ENCODE measurements at places on chromosomes 5 and 9.

- DNase-seq: no peak
These were observed 100.3 kb downstream of the NSG2 start for GRCh38 chr5:174145821-174146220.

GRCh38 chr5:126562823-126563222 is 32.2 kb downstream of the ALDH7A1 start:
- DNase-seq: no peak

DNA sequence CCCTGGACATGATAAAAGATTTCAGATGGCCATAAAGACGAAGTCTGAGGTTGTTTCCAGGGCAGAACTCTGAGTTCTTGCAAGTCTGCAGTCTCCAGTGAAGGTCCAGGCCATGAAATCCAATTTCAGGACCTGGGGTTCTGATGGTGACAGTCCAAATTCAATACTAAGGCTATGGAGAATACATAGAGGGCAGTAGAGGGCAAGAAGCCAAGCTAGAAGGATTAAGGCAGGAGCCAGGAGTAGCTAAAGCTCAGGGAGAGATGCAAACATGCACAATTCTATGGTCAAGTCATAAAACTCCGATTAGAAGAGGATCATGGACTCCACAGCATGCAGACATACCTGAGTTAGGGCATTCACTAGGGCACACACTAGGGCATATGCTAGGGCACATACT is 11.4 kb downstream of the SLIT3 start:
- DNase-seq: no peak

DNA sequence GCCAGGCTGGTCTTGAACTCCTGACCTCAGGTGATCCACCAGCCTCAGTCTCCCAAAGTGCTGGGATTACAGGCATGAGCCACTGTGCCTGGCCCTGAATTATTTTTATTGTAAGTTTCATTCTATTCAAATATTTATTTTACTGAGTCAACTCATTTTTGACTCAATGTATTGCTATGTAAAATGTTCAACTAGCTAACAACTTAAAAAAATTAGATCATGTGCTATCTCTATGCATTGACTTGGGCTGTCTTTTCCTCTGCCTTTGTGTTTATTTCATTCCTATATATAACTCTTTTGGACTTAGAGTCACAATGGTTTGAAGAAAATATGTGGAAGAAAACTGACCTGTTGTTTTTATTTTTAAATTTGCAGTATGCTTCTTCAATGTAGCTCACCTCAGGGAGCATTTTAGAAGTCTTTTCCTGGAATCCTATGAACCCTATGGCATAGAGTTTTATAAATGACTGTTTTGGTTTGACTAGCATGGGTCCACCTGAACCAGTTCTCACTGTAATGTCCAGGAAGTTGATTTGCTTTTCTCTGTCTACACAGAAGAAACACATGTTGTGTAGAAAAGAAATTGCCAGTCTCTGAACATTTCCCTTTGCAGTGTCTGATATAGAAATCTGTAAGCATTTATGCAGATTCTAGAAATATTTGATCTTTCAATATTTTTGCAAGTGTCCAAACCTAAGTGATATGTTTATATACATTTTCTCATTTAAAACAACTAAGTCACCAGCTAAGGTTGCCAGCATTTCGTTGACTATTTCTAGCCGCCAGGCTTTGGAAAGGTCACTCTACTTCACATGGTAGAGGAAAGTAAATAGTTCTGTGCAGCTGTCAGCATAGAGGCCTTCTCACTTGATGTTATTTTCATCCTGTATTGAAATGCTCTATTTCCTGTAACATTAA is 138.8 kb downstream of the PCSK1 start:
- no peak for DNase-seq

GRCh38 chr5:87069974-87070608 is 197.6 kb upstream of the RASA1 start:
- DNase-seq: peak; percentile 73

DNA sequence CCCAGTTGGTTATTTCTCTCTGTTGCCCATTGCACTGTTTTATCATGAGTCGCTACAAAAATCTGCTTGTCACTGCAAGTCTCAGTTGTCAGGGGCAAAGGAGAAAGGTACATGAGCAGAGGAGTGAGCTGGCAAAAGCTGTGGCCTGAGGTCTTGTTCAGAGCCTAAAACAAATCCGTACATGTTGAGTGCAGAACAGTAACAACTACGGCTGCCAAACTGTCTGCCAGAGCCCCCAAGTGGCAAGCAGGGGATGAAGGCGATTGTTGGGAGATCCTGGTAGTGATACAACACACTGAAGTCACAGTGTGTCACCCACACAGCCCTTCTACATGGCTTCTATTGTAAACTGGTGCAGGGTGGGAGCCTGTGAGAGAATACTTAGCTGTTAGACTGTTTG is 50.9 kb downstream of the BRINP1 start:
- DNase-seq: no peak

- DNase-seq: no peak
These were observed 165.5 kb downstream of the RORB start for GRCh38 chr9:74662674-74663073.

DNA sequence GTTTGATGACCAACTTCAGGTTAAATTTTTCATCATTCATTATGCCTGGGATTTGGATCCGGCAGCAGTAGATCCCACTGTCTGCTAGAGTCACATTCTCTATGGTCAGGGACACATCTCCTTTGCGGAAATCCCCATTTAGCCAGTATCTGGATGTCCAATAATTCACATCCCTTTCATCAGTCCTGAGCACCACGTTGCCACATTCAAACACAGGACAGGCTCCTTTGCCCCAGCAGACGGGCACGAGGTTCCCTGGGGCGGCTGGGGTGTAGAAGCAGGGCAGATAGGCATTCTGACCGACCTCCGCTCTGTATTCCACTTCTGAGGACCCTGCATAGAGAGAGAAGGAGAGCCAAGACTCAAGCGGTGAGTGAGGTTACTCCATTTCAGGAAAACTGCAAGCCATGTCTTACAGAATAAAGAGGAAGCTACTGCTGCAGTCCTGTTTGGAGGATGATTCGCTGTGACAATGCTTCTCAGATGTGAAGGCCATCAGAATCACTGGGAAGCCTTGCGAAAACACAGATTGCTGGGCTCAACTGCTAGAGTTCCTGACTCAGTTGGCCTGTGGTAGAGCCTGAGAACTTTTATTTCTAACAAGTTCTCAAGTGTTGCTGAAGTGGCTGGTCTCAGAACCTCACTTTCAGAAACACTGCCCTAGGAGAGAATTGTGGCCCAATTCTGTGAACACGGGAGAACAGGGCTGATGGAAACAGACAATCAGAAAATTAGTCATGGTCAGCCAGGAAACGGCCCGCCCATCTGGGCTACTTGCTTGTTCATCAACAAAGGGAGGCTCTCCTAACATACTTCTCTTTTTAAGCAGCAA is 2.0 kb downstream of the HAVCR2 start:
- DNase-seq: peak; percentile 25

DNA sequence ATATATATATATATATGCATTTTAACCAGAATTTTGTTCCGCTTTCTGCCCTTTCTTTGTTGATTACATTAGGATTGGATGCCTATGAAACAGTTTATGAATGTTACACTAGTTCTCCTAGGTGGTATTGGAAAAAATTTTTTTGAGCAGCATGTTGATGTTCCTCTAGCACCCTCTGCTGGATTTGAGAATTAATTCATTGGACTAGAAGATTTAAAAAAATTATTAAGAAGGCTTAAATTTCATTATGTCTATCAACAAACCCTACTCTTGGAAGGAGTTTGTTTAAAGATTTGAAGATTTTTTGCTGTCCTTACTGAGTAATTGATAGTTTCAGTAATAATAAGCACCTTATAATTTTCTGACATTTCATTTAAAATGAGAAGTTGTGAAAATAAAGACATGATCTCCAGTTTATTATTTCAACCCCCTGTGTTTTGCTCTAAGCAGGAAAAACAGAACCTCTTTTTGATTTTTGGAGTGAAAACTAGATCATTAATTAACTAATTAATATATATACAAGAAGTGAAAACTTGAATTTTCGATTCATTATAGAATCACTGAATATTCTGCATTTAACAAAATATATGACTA is 89.6 kb downstream of the CCDC171 start:
- no peak for DNase-seq

GRCh38 chr5:58794875-58795274 is 212.0 kb downstream of the RAB3C start:
- no peak for DNase-seq

- peak; percentile 51 for DNase-seq
These were observed 77.6 kb upstream of the SAP30L start for GRCh38 chr5:154368041-154368800.

GRCh38 chr5:52801329-52801728 is 13.6 kb downstream of the ITGA1 start:
- DNase-seq: no peak

GRCh38 chr9:68513981-68514380 is 26.7 kb downstream of the TMEM252 start:
- DNase-seq: no peak

- DNase-seq: no peak
These were observed 96.2 kb upstream of the NMUR2 start for GRCh38 chr5:152501294-152501693.

DNA sequence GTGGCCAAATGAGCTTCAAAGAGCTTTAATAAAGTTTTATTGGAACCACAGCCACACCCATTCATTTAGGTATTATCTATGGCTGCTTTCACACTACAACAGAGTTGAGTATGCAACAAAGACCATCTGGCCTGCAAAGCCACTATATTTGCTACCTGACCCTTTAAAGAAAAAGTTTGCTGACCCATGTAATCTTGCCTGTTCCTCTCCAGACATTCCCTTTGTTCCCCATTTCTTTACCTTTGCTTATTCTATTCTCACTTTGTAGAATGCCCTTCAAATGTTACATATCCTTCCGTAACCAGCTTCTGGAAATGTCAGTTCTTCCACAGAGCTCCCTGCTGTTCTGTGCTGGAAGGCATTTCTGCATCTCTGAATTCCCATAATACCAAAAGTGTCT is 320.2 kb downstream of the TLE1 start:
- no peak for DNase-seq

- no peak for DNase-seq
These were observed 53.4 kb downstream of the ROR2 start for GRCh38 chr9:91896513-91897121.

DNA sequence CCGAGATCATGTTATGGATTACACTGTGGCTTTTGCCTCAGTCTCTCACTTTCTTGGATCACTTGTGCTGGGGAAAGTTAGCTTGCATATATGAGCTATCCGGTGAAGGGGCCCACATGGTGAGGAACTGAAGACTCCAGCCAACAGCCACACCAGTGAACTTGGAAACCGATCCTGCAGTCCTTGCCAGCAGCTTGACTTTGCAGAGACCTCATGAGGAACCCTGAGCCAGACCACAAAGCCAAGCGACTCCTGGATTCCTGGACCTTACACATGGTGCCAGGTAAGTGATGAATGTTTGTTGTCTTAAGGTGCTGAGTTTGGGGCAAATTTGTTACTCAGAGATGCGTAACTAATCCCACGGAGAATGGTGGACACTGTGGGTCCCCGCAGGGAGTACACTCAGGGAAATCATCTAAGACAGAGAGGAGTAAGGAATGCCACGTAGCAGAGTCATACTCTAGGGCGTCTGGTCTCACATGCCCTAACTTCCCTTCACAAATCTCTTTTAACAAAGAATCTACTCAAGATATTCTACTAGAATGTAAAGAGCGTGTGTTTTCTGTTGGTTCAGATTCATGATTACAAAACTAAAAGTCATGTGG is 76.5 kb upstream of the PJA2 start:
- no peak for DNase-seq

DNA sequence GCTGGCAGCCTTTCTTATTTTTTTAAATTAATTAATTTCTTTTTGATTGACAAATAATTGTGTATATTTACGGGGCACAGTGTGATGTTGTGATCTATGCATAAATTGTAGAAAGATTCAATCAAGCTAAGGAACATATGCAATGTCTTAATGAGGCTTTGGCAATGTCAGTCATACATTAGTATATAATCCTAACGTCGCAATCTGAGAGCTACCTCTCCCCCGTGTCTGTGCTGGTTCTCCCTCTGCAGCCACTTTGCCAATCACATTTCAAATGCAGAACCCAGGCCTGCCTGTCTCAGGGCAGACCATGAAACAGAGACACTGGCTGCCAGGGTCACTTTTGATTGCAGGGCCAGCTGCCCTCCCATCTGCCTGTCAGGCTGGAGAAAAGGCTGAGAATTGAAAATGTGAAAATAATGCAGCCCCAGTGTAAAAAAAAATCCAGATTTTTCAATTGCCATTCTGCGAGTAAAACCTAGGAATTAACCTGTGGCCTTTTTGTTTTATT is 56.3 kb downstream of the SLC24A2 start:
- DNase-seq: no peak

DNA sequence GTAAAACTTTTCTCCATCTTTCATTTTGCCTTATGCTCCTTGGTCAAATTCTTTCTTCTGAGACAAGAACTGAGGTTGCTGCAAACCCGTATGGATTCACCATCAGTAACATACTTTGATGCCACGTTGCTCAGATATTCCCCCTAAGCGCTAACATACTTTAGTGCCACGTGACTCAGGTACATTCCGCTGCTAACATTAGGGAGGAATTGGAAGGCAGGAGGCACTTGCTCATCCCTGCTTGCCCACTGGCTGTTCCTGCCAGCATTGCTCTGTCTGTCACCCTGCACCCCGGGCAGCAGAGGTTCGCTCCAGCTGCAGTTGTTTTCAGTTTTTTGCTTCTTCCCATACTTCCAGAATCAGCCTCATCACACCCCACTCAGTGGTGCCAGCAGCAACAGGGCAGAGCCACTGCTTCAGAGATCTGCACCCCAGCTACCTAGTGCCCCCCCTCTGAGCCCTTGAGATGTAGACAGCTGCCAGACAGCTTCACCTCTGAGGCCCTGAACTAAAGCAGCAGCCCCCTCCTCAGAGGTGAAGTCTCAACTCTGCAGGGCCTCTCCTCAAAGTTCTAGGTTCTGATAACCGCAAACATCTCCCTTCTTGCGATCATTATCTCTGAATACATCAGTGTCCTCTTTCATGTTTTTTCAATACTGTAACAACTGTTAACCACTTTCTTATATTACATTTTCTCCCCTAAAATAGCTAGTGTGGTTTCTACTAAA is 228.0 kb upstream of the KIF2A start:
- DNase-seq: no peak

GRCh38 chr5:173786286-173787187 is 101.6 kb upstream of the CPEB4 start:
- no peak for DNase-seq

DNA sequence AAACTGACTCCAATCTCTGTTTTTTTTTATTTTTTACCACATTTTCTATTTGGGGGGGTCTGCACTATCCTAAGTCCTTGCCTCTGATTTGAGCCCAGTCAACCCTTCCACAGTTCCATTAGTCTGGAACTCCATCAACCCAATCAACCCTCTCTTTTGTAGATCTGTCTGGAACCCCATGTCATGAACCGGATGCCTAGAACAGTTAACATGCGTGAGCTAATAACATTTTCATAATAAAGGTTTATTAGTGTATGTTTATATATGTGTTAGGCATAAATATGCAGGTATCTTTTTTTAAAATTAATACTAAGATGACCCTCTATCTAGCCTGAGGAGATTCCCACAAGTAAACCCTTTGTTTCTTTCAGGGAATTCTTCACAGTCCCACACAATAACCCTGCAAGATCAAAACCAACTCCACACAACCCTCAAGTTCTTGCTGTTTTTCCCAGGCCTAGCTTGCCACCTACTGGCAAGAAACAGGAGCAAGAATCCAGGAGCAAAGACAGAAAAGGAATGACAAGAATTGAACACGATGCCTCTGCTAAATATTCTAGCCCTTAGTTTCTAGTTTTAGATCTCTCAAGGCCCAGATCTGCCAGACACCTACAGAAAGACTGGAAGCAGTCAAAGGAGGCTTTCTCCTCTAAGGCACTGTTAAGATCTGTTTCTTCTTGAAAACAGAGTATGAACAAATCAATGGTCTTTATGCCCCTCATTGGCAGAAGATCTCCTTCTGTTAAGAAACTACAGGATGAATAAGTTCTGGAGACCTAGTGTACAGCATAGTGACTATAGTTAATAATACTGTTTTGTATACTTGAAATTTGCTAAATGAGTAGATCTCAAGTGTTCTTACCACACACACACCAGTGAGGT is 100.4 kb downstream of the TRIM36 start:
- DNase-seq: peak; percentile 56
